LHCN-M2 (cell line): ENCODE measurements at places on chromosomes 16 and 17. TPM values are rescaled to one million over a fixed set of nuclear protein-coding genes. Genes with fewer than 3 reads are reported as not detected.
A peak's percentile ranks its signal among the peaks of the same experiment; 100 is the strongest.

GRCh38 chr17:4721203-4722135, 9.8 kb upstream of the MED11 start:
- peak; percentile 61 for DNase-seq

- DNase-seq, result no peak
Measured at GRCh38 chr17:59160157-59161025, 4.8 kb downstream of the PRR11 start.

- DNase-seq, result no peak
Measured at GRCh38 chr17:72336804-72337070, 215.9 kb downstream of the SOX9 start.

DNA sequence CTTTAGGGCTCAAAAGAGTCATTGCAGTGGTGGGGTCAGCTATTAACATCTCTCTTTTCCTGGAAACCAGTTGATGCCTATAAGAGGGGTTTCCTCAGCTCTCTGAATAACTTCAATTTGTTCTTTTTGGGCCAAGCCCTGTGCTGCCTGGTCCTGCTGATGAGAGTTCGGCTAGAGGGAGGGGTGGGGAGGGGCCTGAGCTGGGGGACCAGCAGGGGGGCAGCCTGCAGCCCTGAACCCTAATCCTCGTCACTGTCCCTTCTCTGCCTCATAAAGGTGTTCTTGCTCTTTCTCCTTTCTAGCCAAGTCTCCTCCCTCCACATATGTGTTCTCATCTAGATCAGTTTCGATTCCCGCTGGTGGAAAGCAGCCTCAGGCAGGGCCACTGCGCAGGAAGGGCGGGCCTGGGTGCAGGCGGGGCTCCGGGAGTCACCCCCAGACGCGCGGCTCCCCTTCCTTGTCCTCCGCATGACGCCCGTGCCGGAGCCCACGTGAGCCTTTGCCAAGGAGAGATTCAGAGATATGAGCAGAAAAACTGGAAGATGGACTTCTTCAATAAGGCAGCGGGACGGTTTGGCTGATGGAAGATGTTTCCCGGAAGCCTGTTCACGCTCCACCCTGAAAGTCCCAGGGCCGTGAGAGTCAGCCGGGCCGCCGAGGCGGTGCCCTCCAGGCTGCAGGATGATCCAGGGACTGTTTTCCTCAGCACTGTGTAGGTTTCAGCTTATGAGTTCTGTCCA, 15.0 kb upstream of the RHOT1 start:
- peak; percentile 79 for DNase-seq

DNA sequence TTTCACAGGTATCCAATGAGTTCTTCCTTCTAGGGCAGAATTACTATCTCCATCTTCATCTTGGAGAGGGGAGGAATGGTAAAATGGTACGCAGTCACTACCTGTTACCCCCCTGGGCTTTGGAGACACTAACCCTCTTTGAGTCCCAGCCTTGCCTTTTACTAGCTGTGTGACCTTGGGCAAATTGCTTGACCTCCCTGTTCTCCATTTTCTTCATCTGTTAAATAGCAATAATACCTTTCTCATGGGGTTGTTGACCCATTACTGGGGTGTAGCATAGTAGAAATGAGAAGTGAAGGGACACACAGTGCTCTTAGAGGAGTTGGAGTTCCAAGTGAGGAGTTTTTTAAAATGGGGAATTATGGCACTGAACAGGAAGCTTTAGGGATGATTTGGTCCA, 324.7 kb downstream of the FOXL1 start:
- no peak for DNase-seq

GRCh38 chr17:47945529-47946508, 4.4 kb downstream of the PNPO start:
- DNase-seq, result no peak

- DNase-seq, result peak; percentile 25
Measured at GRCh38 chr16:86519649-86520316, 9.5 kb downstream of the FOXF1 start.

The HEXD gene
- 12.0 and 14.6 TPM in 2 replicates for total RNA-seq
